Activated CD4-positive, alpha-beta T cell treated with anti-CD3 and anti-CD28 coated beads, Interleukin-2, amount 10 ng/mL, durations not matched to agents 7 days and 5 days (primary cell): ENCODE measurements at places on chromosomes 3 and 15. TPM values are rescaled to one million over a fixed set of nuclear protein-coding genes. Genes with fewer than 3 reads are reported as not detected.

C2CD4A gene
- not detected for total RNA-seq

ZBED2 gene
- 3.6 TPM for total RNA-seq

TMA7 gene
- 285 TPM for total RNA-seq

GRCh38 chr3:10672422-10672821 lies 143.6 kb upstream of the SLC6A11 start:
- H3K4me3 ChIP-seq: no peak overlapping the region
- H3K4me1 ChIP-seq: no peaks in the 10 kb centered on the region

- H3K27ac ChIP-seq: no peak overlapping the region
- H3K4me3 ChIP-seq: no peak overlapping the region
- peaks cover 11% of the 10 kb centered on the region for H3K4me1 ChIP-seq
- DNase-seq: no peak
- no peaks in the 10 kb centered on the region for H3K36me3 ChIP-seq
These were observed 20.5 kb downstream of the CPN2 start for GRCh38 chr3:194330579-194330978.

DNA sequence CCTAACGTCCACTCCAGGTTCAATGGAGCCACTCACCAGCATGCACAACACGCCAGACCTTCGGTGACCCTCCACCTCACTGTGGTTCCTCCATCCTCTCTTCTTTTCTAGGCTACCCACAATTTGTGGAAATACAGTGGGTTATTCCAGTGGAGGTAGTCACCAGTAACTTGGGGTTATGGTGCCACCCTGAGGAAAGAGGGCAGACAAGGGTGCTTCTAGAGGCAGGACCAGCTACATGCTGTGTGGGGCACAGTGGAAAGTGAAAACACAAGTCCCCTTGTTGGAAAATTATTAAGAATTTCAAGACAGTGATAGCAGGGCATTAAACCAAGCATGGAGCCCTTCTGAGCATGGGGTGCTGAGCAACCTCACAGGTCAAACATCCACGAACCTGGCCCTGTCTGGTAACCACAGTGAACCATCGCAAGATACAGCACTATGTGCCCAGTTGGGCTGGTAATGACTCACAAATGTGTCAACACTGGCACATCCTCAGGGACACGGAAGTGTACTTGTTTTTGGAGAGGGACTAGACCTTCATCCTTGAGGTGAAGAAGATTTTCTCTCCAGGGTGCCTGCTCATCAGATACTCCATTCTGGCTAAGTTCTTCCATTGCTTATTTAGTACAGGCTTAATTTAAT lies 166.7 kb downstream of the STT3B start:
- H3K36me3 ChIP-seq: no peaks in the 10 kb centered on the region
- no peaks in the 10 kb centered on the region for H3K27me3 ChIP-seq
- DNase-seq: no peak
- no peaks in the 10 kb centered on the region for H3K4me1 ChIP-seq

GRCh38 chr3:178260887-178261565 lies 275.2 kb upstream of the KCNMB2 start:
- H3K4me1 ChIP-seq: no peaks in the 10 kb centered on the region
- H3K4me3 ChIP-seq: no peak overlapping the region
- H3K36me3 ChIP-seq: no peaks in the 10 kb centered on the region
- no peak for DNase-seq
- H3K27me3 ChIP-seq: no peaks in the 10 kb centered on the region

DNA sequence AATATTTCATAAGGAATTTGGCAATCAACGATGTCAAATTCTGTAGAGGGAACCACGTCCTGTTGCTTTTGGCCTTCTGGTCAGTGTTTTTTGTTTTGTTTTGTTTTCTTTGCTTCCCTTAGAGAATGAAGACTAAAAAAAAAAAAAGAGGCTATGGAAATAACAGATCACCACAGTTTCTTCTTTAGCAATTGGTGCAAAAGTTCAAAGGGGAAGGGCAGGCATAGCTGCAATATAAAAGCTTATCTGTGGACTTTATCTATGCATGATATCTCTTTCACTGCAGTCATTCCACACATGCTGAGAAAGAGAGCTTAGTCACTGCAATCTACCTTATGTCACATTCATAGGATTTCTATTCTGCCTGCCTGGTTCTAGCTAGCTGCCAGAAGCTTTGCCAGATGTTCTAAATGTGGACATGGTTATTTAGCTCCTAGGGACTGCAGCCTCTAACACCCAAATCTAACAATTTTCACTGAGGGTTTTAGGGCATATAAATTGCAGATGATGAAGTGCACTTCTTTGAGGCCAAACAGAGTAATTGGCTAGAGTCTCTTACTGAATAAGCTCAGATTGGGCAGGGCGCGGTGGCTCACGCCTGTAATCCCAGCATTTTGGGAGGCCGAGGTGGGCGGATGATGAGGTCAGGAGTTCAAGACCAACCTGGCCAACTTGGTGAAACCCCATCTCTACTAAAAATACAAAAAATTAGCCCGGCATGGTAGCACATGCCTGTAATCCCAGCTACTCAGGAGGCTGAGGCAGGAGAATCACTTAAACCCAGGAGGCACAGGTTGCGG lies 637.2 kb downstream of the NTRK3 start:
- no peak for DNase-seq
- H3K27ac ChIP-seq: no peak overlapping the region
- H3K4me1 ChIP-seq: peaks cover 2% of the 10 kb centered on the region
- no peak overlapping the region for H3K4me3 ChIP-seq

GRCh38 chr15:52308446-52309153 lies 13.0 kb upstream of the MYO5C start:
- H3K36me3 ChIP-seq: peaks cover 23% of the 10 kb centered on the region
- DNase-seq: no peak
